ENCODE measurements at places on chromosomes 3 and 15.

GRCh38 chr15:93152360-93152759, 63.3 kb upstream of the RGMA start:
- DNase-seq: no peak

DNA sequence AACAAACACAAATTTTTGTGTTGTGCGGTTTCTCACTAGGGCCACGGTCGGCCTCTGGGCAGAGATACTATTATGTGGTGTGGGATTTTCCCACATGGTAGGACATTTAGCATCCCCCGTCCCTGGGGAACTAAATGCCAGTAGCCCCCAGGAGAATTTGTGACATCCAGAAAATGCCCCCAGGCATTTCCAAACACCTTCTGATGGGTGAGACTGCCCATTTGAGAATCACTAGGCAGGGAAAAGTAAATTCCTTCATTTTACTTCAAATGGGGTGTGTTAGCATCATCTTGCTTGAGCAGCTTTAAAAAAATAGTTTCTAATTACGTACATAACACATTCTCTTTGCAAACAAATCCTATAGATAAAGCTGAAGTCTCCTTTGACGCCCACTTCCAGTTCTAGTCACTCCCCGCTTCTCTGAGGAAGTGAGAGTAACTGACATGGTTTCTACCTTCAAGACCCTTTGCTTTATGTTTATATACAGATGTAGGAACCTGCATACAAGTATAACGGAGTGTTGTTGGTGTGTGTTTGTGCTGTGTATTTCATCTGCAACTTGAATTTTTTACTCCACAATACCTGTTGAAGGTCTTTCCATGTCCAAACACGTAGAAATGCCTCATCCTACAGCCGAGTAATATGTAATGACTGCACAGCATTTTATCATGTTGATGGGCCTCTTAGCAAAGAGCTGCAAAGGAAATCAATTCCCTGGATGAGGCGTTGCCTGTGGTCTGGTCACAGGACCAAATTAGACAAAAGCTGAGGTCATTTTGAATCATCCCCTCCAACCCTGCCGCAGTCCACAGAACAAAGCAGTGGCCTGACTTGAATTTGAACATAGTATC, 31.4 kb upstream of the ZBTB38 start:
- DNase-seq: no peak

DNA sequence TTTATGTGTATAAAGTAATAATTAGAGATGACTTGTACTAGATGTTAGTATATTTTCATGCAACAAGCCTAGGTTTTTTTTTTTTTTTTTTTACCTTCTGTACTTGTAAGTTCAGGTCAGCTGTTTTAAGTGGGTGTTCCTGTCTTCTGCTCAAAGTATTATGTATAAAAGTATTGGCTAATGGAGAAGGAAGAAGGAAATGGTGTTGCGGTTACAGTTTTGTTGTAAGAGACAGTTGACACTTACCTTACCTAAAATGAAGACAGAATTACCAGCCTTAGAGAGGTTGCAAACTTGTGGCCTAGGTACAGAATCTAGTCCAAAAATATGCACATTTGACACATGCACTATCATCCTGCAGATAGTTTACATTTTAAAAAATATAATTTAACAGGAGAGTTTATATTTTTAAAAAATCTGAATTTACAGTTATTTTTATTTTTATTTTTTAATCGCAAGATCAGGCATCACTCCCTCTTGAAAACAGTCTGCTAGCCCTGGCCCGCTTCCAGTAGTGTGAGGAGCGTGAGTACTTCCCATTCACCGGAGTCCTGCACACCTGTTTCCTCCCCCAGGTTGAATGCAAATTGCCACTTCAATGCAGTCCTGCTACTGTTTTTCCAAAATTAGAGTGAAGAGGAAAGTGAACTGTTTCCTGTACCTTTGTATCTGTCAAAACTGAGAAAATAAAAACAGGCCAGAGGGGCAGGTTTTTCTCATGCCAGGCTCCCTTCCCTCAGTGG, 224.3 kb upstream of the SOX2 start:
- no peak for DNase-seq

DNA sequence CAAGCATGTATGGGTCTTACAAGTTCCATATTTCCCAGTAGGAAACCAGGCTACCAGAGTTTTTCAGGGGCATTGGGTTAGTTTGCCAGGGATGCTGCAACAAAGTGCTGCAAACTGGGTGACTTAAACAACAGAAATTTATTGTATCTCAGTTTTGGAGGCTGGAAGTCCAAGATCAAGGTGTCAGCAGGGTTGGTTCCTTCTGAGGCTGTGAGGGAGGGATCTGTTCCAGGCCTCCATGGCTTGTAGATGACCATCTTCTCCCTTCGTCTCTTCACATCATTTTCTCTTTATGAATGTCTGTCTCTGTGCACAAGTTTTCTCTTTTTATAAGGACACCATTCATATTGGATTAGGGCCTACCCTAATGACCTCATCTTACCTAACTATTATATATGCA, 114.7 kb downstream of the LRRC28 start:
- DNase-seq: no peak

DNA sequence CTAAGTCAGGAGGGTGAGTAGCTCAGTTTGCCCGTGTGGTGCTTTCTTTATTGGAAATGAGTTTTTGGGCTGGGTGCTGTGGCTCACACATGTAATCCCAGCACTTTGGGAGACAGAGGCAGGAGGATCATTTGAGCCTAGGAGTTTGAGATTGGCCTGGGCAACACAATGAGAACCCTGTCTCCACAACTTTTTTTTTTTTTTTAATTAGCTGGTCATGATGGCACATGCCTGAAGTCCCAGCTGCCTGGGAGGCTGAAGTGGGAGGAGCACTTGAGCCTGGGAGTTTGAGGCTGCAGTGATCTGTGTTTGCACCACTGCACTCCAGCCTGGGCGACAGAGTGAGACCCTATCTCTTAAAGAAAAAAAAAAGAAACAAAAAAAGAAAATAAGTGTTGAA, 174.9 kb downstream of the NSMCE3 start:
- DNase-seq: no peak

DNA sequence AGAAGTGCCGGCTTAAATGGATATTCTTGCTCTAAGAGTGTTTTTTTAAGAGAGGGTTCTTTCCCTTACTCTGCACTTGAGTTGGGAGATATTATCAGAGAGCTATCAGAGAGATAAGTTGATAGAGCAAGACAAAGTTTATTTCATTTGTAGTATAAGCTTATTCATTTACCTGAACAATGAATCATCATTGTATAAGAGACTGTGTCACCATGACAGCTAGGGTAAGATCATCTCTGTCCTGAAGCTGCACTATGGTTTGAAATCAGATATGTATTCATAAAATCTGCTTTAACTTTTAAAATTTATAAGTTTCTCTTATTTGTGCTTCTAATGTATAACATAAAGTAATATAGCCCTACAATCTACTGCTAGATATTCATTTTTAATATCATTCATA, 128.1 kb upstream of the ARL6 start:
- DNase-seq: no peak
